Amygdala (tissue), 56 donors: ENCODE measurements at places on chromosomes 12 and 14.

GRCh38 chr12:127400221-127400620 is 866.7 kb upstream of the TMEM132C start:
- no peak for DNase-seq

DNA sequence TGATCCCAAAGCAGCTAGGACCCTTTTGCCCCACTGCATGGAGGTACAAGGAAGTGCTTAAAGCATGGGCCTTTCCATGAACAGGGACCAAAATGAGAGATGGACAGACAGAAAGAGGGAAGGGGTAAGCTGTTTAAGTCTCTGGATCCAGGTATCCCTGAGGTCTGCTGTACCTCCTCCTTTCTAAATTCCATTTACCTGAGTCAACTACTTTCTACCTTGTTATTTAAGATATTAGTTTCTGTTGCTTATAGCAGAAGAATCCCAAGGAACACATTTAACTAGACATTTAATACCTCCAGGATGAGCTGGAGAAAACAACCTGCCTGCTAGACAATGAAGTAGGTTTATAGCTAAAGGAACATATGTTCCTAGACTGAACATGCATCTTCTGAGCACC is 157.6 kb upstream of the TMCC3 start:
- no peak for DNase-seq

- no peak for DNase-seq
These were observed 32.9 kb downstream of the NIN start for GRCh38 chr14:50798048-50798421.

GRCh38 chr12:64700532-64700931 is 58.7 kb downstream of the GNS start:
- DNase-seq = no peak
